G401 (cell line): ENCODE measurements at places on chromosomes 7 and 10. TPM values are rescaled to one million over a fixed set of nuclear protein-coding genes. Genes with fewer than 3 reads are reported as not detected.

- no peak for DNase-seq
Measured at GRCh38 chr10:65628493-65629139, 1297.2 kb upstream of the LRRTM3 start.

Gene CALML3
- total RNA-seq = not detected in 2 replicates

Gene WIPF3
- total RNA-seq = not detected in 2 replicates

Gene ANKRD1
- 2.3 TPM in 2 replicates for total RNA-seq

Gene CCDC172
- not detected in 2 replicates for total RNA-seq

Gene SEMA3C
- 12.2 and 13.8 TPM in 2 replicates for total RNA-seq

- no peak for DNase-seq
Measured at GRCh38 chr10:117450940-117451339, 75.7 kb upstream of the PDZD8 start.

DNA sequence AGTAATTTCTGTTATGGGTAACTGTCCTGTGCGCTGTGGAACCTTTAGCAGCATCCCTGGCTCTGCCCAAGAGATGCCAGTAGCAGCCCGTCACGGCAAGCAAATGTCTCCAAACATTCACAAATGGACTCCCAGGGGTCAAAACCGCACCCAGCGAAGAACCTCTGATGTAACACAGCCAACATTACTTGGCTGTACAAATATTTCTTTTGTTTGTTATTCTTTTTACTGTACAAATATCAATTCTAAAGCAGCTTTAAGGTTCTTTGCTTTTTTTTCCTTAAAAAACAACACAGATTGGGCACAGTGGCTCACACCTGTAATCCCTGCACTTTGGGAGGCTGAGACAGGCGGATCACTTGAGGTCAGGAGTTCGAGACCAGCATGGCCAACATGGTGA lies 182.5 kb downstream of the KMT2E start:
- DNase-seq = no peak

Gene CALD1
- total RNA-seq = 0.55 and 1.9 TPM in 2 replicates

Gene GRID2IP
- total RNA-seq = 0.44 TPM in 1 of 2 replicates, not detected in the other

- no peak for DNase-seq
Measured at GRCh38 chr10:46001187-46001756, 29.0 kb downstream of the TIMM23 start.

DNA sequence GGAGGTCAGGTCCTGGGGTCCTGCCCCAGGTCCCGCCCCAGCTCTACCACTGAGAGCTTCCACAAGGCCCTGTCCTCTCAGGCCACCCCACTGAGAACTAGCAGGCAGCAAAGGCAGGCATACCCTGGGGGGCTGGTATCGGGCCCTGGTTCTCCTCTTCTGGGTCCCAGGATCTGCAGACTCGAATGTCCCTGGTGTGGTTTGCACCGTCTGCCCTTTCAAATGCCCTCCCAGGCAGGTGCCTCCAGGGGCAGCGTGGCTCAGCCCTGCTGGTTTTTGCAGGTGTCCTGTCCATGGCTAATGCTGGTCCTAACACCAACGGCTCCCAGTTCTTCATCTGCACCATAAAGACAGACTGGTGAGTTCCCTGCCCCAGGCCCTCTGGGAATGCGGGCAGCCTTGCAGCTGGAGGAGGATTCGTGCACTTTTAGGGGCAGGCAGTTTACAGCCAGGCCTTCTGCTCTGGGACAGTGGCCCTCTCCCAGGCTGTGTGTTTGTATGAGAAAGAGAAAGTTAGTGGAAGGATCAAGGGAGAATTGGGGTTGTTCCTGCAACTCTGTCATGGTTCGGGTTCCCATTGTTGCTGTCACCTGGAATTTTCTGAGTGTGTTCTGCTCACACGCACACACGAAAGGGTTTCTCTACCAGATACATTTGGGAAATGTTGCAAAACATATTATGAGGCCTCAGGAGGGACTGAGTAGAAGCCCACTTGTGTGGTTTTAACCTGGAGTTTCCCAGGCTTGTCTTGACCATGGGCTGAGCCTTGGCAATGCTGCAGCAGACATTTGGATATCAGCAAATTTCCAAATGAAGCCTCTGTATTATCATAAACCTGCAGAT lies 5.0 kb downstream of the PPIF start:
- DNase-seq = no peak

DNA sequence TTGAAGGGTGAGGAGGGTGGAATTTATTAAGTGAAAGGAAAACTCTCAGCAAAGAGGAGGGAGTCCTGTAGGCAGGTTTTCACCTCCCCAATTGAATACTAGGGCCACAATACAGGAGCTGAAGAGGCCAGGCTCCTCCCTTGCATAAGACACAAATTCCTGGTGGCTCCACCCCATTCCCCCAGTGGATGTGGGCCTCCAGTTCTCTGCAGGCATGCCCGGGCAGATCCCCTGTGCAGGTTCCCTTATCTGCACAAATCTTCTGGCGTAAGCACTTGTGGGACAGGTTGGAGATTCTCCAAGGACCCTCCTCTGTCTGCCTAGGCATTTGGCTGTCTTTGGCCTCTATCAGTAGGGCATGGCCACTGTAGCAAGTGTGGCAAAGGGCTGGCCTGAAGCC lies 847.1 kb upstream of the MBL2 start:
- DNase-seq = no peak

GRCh38 chr10:92970301-92971070 lies 90.1 kb upstream of the CYP26C1 start:
- no peak for DNase-seq

Gene INHBA
- not detected in 2 replicates for total RNA-seq

DNA sequence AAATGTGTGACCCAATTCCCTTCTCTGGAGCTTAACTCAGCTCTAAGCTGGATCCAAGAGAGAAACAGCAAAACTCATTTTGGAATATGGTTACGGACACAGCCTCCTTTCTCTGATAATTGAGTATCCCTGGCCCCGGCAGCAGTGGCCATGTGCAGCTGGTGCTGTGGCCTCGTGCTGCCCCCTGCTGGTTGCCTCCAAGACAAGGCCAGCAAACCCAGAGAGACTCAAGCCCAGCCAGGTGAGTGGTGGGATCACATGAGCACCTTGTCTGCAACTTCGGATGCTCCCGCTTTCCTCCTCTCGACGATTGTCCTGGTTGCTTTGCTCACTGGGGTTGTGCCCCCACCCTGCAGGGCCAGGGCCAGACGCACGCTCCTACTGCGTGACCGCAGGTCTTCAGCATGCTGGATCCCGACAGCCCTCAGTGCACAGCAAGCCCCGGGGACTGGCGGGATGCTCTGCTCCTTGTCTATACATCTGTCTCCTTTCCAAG lies 19.4 kb downstream of the SFTPD start:
- peak; percentile 79 for DNase-seq

GRCh38 chr10:77618117-77618516 lies 19.5 kb downstream of the KCNMA1 start:
- DNase-seq = no peak

- no peak for DNase-seq
Measured at GRCh38 chr7:151137791-151138152, 29.7 kb downstream of the GBX1 start.
